Frontal cortex (tissue), 4 donors: ENCODE measurements at places on chromosomes 11 and 22.

DNA sequence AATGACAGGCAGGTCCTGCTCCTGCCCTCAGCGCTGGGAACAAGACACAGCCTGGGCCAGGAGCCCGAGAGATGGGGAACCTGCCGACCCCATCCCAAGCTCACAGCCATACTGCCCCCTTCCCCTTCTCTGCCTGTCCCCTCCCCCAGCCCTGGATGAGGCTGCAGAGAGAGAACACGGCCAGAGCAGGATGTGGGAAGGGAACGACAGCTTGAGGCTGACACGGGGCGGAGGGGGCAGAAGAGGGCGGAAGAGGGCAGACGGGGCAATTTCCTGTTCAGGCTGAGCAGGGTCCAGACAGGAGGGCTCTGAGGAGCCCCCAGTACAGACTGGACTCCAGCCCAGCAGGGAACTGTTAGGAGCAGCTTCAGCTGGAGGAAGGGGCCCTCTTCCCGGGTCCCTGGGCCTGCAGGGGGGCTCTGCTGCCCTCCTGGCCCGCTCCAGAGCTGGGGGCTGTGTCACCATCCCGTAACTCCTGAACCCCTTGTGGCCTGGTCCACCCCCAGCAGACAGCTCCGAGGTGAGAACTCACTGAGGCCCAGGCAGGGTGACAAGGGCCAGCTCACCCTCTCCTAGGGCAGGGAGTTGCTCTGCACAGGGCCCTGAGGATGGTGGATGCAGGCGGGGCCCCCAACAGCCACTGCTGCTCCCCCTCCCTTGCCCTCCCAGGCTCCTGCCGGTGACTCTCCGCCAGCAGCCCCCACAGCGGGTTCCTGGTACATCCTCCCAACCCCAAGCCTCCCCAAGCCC is 5.7 kb downstream of the CTSD start:
- DNase-seq: no peak

DNA sequence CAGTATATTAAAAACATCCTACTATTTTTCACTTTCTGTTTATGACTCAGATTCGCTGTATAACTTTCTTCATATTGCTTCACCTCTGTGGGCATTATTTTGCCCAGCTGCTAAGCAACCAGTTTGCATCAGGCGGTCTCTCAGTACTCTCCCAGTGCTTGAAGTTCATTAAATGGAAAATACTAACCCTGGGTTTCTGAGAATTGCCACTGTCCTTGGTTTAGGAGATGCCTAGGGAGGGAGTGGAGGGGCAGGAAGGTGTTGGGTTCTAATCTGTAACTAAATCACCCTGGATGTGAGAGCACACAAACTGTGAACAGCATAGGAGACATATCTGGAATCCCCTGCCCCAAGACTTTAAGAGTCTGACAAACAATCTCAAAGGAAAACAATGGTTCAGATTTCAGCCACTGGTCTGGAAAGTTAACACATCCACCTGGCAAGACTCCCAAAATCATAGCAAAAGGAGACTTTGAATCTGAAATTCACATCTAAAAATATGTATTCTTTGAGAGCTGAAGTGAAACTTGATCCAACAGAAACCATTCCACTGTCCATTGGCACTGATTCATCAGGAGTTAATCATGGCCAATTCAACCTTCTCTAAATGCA is 540.0 kb downstream of the SOX6 start:
- no peak for DNase-seq

GRCh38 chr11:76621868-76622267 is 48.7 kb downstream of the LRRC32 start:
- no peak for DNase-seq

GRCh38 chr11:95487391-95487790 is 256.4 kb upstream of the SESN3 start:
- DNase-seq: no peak

GRCh38 chr11:68012044-68012842 is 2.1 kb downstream of the ALDH3B1 start:
- no peak for DNase-seq

DNA sequence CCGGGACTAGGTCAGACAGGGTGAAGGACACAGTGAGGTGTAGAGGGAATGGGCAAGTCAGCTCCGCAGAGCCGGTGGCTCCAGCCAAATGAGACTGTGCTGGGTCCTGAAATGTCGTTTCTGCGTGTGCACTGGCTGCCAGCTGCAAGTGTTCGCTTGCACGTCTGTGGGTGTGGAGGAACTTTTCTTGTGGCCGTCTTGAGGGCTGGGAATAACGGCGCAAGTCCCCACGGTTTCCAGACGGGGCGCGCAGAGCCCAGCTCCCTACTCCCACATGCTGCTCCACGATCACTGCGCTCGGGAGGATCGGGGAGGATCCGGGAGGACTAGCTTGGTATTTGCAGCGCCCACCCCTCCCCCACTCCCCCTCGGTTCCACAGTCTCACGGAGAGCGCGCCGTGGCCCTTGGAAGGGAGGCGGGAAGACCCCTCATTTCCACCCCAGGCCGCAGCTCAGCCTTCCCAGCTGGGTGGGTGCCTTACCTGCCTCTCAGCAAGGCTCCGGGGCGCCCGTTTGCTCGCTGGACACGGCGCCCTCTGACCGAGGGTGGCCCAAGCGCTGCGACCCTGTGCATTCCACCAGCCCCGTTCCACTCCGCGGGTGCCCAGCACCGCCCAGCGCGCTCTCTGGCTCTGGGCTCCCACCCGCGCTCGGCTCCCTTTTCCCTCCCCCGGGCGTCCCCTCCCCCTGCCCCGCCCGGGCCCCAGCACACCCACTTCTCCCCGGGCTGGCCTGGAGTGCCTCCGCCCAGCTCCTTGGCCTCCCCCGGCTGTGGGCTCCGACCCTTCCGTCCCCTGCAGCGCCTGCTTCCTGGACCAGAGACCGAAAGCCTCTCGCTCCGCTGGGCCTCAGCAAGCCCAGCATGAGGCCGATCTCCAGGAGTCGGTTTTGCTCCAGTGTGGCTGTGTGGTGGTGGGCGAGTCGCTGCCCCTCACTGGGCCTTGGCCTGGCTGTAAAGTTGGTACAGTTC is at the start of gene KCNE3:
Gene KCNE3, minus strand, starts transcription at position 634 of the 970 bp plus-strand sequence. CDS start 9,986 bp downstream, outside the sequence.
- peak; percentile 54 for DNase-seq

- DNase-seq: no peak
Measured at GRCh38 chr22:37354261-37354660, 72.0 kb downstream of the CYTH4 start.

- DNase-seq: no peak
Measured at GRCh38 chr11:5922749-5923426, 19.2 kb upstream of the OR56A3 start.

DNA sequence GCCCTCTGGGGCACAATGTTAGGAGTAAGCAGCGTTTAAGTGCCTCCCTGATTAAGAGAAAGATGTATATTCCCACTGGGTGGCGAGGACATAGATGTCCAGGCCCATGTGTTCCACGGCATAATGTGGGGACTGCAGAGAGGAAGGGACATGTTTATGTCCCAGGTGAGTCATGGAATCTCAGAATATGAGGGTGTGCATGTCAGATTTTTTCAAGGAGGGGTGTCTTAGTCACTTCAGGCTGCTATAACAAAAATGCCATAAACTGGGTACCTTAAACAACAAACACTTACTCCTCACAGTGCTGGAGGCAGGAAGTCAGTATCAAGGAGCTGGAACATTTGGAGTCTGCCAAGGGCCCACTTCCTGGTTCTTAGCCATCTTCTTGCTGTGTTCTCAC is 55.1 kb downstream of the BCR start:
- no peak for DNase-seq

- peak; percentile 67 for DNase-seq
Measured at GRCh38 chr11:70191495-70192140, 11.5 kb upstream of the FADD start.

DNA sequence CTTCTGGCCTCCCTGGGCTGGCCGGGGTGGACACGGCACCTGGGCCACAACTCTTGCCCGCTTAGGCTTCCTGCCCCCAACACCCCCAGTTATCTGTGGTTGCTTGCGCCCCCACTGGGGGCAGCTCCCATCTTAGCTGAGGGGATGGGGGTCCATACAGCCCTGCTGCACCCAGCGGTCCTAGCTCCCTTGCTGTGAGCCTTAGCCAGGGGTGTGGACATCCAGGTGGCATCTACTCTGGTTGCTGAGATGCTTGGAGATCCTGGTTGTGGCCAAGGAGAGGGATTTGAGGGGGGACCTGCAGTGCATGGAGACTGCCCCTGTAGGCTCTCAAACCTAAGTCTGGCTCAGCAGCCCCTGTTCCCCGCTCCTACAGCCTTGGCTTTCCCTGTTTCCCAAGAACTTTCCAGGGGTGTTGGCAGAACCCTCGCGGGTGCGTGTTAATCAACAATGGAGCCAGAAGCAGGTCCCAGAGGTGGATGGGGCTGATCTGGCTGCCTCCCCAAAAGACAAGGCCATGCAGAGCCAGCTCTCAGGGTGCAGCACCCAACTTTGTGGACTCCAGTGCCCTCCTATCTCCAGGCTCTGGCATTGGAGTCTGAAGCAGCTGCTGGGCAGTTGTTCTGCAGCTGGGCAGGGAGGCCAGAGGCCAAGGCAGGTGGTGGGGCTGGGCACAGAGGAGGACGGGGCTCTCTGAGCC is 3.3 kb downstream of the KCNQ1 start:
- DNase-seq: no peak

DNA sequence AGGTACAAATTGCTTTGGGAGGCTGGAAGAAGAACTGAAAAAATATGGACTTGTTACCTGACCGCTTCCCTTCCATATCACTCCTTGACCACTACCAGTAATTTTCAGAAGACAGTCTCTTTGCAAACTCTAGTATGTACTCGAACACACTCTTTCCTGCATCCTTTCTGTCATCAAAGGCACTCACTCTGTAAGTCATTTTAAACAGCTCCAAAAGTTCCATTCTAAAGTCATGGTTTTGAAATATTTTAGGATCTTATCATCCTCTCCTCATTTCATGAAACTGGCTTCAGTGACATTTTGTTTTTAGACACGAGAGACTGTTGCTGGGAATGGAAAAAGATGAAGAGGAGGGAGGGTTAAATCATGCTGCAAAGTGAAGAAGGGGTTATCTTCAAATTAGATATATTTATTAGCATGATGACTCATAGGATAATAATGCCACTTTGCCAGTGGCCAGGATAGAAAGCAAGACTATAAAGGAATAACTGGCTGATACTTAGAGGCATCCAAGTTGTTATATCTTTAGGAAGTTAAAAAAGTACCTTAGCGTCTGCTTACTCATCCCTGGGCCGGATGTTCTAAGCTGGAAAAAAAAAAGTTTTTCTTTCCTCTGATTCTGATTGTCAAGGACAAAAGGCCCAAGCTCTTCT is 549.3 kb downstream of the METTL15 start:
- DNase-seq: no peak

GRCh38 chr11:60942219-60942618 is 9.8 kb downstream of the SLC15A3 start:
- DNase-seq: no peak

- DNase-seq: no peak
Measured at GRCh38 chr11:133269267-133269666, 263.0 kb downstream of the OPCML start.

- no peak for DNase-seq
Measured at GRCh38 chr11:9092072-9092471, 673 bp upstream of the SCUBE2 start.

GRCh38 chr11:118670063-118670462 is 9.4 kb downstream of the TREH start:
- DNase-seq: no peak

- DNase-seq: no peak
Measured at GRCh38 chr11:114105611-114106010, 46.1 kb downstream of the ZBTB16 start.

DNA sequence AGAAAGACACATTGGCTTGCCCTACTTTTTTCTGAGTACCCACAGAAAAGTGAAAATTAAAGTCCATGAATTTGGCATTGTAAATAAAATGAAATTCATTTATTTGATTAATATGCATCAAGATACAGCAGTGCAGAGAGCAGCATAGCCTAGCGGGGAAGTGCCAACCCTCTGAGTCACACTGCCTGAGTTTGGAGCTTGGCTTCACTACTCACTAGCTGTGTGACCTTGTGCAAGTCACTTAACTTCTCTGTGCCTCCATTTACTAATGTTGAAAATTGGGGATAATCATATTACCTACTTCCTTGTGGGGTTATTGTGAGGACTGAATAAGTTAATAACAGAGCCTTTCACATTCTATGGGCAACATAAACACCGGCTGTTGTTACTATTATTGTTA is 111.5 kb upstream of the CSNK2A3 start:
- DNase-seq: no peak

GRCh38 chr11:107710301-107710700 is 1.6 kb downstream of the SLN start:
- DNase-seq: no peak

DNA sequence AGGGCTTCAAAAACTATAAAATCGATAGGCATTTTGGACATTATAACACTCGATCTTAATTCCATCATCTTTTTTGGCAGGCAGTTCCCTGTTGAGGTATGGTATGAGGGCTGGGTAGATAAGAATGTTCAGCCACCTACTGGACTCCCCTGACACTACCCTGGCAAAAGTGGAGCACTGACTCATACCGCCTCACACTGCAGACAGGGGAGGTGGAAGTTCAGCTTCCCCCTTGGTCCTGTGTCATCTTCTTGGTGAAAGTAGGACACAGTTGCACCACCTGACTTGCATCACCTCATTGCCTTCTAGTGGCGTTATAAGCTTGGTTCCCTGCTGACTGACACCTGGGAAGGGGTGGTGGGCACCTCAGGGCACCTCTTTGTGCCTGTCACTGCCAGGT is 30.4 kb downstream of the PAAF1 start:
- DNase-seq: no peak

- peak; percentile 77 for DNase-seq
Measured at GRCh38 chr11:76721755-76722677, 51.5 kb upstream of the LRRC32 start.
